ENCODE measurements at places on chromosomes 13 and 19.

GRCh38 chr19:47258895-47259555 lies 2.7 kb downstream of the CCDC9 start:
- DNase-seq: no peak

DNA sequence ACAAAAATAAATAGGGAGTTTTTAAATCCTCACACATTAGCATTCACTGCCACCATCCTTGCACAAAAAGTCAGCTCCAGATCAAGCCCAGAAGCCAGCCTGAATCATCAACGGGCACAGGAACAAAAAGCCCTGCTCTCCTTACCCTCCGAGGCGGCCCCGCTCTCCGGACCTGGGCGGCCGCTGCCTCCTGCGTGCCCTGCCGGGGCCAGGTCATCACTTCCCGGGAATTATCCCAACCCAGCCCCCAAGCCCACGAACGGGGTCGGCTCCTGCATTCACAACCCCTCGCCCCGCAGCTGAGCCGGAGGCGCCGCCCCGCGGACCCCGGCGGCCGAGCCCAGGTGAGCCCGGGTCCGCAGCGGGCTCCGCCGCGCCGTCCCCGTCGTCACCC lies 754 bp downstream of the DNAJB1 start:
- no peak for DNase-seq

DNA sequence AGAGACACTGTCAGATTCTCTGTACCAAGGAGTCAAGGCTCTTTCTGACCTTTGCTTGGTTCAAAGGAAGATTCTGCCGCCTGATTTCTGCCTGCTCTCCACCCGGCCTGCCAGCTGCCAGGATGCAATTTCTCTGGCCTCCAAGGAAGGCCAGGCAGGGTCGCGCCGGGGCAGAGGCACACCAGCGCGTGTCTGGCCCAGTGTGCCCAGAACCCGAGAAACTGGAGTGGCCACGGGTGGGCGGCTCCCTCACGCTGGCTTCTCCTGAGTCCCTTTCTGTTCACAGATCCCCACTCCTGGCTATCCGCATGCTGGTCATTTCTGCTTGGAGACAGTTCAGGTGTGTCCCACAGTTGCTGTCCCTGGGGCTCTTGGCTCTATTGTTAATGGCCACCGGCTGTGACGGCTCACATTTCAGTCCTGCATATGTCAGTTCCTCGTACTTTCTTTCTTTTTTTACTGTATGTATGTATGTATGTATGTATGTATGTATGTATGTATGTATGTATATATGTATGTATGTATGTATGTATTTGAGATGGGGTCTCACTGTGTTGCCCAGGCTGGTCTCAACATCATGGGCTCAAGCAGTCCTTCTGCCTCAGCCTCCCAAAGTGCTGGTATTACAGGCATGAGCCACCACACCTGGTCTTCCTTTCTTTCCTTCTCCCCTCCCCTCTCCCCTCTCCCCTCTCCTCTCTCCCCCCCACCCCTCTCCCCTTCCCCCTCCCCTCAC lies 16.9 kb downstream of the TMPRSS9 start:
- no peak for DNase-seq

- no peak for DNase-seq
Measured at GRCh38 chr13:20405691-20406090, 120.0 kb downstream of the CRYL1 start.

- DNase-seq: no peak
Measured at GRCh38 chr19:46056536-46056935, 15.7 kb upstream of the IGFL4 start.

DNA sequence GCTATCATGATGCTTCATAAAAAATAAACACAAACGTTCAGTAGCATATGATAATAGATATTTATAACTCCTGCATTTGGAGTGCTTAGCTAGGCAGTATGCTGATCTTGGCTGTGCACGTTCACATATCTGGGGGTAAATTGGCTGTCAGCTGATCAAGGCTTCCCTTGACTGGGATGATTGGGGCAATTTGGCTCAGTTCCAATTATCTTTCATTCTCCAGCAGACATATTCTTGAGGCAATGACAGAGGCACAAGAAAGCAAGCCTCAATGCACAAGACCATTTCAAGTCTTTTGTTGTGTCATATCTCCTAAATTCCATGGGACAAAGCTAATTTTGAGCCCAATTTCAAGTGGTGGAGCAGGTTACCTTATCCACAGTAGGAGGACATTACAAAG lies 142.0 kb downstream of the DLEU7 start:
- DNase-seq: no peak

DNA sequence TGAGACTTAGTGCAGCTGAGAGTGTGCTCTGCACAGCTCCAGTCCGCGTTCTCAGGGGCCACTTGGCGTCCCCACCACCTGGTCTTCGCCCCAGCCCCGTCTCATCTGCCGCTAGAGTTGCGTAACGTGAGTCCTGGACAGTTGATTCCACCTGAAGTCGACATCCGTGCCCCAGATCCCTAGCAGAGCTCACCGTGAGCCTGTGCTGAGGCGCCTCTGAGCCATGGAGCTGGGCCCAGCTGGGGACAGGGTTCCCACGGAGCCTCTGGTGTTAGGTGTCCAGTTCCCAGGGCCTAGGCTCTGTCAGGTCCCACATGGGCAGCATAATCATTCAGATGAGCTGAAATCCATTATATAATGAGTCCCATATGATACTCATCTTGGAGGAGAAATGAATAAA lies 147.1 kb upstream of the SOX1 start:
- DNase-seq: no peak

DNA sequence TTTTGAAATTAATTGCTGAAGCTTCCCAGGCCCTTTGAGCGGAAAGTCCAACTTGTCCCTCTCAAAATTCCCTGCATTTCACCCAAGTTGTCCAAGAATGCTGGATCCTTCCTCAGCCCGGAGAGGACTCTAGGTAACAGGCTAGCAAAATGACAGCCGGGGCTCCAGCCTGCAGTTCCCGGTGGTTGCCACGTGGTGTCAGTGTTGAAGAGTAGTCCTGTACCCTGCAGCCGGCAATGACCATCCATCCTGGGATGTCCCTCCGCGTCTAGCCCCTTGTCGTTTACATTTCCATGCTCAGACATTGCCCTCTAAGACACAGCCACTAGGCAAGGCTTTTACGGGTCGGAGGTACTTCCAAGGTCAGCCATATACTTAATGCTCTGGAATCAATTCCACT lies 31.4 kb upstream of the MTIF3 start:
- DNase-seq: peak; percentile 6

GRCh38 chr19:648305-648704 lies 8.6 kb downstream of the FGF22 start:
- DNase-seq: no peak

DNA sequence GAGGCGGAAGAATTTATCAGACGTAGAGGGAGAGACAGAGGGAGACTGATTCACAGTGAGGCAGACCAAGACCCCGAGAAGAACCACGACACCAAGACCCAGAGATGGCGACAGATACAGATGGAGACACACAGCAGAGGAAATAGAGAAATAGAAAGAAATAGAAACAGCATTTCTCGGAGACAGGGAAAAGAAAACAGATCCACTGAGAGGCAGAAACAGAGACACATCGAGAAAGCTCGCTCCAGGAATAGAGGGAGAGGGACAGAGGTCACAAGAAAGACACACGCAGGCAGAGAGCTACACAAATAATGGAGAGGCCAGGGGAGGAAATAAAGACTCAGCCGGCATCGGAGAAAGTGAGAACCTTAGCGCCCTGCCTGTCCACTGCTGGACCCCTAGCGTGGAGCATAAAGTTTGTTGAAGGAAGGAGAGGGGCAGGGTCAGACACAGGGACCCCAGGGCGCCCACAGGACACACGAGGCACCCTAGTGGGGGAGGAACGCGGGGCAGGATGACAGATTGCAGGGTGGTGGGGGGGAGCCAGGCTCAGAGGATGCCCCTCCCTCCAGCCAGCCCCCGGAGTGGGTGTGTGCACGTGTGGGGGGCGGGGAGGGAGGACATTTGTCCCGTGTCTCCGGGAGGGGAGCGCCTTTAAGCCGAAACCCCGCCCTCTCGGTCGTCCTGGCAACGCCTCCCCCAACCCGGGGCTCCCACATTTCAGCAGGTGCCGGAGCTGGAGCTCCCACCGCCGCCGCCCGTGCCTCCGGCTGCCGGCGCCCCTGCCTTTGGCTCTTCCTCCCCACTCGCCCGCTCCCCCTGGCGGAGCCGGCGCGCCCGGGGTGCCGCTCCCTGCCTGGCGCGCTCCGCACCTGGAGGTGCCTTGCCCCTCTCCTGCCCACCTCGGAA lies at the start of gene PRKCG:
PRKCG (plus strand) TSS at position 716 of the 909 bp plus-strand sequence. CDS start 298 bp downstream, outside the sequence.
- DNase-seq: peak; percentile 56

GRCh38 chr19:54100561-54100960 lies at the start of gene OSCAR:
Gene OSCAR, minus strand, starts transcription at chr19:54100803. Its CDS starts 11 bp downstream, at chr19:54100792.
- no peak for DNase-seq

- DNase-seq: no peak
Measured at GRCh38 chr19:9797871-9798270, 21.0 kb downstream of the FBXL12 start.

- DNase-seq: no peak
Measured at GRCh38 chr13:35283856-35284255, 192.6 kb downstream of the MAB21L1 start.

- no peak for DNase-seq
Measured at GRCh38 chr13:23842406-23842805, 46.8 kb downstream of the MIPEP start.

GRCh38 chr13:28574617-28575142 lies 79.8 kb upstream of the FLT1 start:
- no peak for DNase-seq

DNA sequence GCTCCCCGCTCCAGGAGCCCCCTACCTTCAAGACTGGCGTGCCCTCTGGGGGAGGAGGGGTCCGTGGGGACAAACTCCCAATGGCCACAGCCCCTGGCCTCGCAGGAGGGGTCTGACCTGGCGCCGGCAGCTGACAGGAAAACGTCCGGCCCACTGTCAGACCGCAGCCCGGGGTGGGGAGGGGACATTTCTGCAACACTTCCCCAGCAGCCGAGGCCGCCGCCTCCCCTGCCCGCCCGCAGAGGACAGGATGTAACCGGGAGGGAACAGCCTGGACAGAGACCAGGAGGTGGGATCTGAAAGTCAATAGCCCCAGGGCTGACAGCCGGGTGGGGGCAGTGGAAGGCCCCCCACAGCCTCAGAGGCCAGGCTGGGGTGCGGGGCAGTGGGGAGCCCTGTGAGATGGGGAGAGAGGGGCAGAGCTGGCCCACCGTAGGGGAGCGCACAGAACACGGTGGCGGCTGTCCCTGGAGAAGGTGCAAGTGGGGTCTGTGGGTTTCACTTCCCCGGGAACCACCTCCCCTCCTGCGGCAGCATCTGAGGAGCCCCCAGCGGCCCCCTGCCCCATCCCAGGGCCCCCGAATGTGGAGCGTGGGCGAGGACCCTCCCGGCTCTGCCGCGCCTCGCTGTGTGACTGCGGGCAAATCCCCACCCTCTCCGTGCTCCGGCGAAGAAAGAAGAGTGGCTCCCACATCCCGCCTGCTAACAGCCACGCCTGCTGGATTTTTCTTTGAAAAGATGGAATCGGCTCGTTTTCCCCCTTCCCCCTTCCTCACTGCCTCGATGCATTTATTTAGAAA lies at the start of gene PEAK3:
PEAK3 (minus strand) TSS at position 114 of the 800 bp plus-strand sequence. CDS start 1,244 bp downstream, outside the sequence.
- DNase-seq: no peak

DNA sequence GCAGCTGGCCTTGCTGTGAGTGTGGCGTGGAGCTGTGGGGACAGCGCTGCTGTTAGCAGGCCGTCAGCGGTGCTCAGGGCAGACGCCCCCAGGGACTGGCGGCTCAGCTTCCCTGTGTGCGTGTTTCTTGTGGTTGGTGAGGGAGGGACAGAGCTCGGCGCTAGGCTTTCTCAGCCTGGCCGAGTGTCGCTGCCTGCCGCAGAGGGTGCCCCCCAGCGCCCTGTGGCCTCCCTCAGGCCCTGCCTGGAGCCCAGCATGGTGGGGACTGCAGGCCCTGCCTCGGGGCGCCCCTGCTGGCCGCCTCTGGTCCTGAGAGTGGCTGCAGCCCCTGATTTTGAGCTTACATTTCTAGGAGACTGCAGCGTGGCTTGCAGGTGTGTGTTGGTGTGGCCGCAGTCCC lies 35.5 kb downstream of the DOT1L start:
- DNase-seq: no peak

DNA sequence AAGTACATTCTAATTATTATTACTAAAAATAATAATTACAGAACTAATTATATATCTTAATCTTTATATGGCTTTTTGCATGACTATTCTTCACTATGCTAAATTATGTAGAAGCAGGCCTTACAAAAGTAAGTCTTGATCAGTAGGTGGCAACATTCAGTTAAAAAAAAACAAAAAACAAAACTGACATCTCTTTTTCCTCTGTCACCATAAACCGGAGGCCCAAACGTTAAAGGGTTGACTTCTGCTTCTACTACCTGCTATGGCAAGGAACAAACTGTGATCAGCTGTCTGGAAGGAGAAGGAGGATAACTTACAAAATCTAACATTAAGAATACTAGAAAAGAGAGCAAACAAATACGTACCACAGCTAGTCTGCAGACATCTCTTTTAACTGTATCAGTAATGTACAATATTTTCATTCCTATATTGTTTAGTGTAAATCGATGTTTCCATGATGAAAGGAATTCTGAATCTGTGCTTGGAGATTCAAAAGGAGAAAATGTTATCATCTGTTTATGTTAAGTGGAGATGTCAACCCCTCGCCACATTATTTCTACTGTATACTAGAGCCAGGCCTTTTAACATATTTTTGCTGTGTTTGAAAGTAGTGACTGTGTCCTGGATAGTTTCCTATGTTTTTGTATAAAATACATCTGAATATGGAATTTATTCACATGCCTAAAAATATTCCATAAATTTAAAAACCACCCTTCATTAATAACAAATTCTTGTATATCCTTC lies 1525.4 kb downstream of the SLITRK1 start:
- DNase-seq: no peak

DNA sequence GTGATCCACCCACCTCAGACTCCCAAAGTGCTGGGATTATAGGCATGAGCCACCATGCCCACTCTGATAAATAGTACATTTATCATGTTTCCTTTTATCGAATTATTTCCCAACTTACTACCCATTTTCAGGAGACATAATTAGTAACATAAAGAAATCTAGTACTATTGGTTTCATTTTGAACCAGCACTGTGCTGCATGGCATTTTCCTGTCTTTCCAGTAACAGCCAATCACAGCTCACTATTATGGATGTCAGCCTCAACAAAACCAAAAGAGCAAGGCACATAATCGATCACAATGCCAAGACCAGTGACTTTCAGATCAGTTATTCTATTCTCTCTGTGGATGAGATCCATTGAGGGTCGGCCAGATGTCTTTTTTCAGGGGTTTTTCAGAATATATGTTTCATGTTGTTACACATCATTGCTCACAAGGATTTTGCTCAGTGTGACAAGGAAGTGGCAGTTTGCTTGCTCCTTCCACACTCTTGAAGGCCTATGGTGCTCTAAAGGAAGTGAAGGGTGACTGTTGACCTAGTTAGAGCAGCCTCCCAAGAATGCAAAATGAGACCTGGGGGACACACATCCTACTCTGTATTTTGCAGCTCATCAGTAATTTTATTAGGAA lies 233.4 kb downstream of the KCNRG start:
- DNase-seq: no peak
